ENCODE measurements at places on chromosomes 6 and 20.

DNA sequence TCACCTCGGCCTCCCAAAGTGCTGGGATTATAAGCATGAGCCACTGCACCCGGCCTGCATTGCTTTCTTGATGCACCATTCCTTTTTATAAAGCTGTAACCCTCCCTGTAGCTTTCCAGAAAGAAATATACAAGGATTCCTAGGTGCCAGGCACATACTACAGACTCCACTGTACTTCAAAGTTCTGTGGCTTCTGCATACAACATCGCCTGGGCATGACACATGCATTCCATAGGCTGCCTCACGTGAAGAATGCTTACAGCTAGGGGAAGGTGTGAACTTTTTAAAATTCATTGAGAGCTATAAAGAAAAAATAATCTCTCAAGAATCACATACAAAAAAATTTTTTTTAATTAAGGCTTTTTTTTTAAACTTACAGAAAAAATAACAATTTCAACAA is 50.2 kb downstream of the TRAM2 start:
- DNase-seq: peak; percentile 59

DNA sequence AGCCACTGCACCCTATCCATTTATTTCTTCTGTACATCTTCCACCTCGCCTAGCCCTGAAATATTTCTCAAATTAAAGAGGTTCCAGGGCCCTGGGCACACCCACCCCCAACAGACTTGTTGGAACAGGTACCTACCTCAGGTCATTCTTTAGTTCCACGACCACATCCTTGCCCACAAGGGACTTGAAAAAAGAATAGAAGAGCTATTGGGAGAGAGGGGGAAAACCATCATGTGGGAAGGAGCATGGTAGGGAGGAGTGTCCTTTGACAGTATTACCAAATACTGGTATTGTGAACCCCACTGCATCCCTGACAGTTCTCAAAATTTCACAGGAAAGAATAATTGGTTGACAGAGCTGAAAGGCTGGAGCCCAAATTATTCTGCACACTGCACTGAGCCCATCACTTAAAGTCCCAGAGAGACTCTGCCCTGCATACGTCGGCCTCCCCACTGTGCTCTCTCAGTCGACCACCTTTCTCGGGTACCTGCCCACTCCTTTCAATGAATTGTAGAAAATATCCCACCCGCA is 762 bp downstream of the LSM2 start:
- no peak for DNase-seq

- no peak for DNase-seq
These were observed 2.9 kb downstream of the NRN1 start for GRCh38 chr6:6003621-6004366.

- peak; percentile 91 for DNase-seq
These were observed 6.7 kb downstream of the SNAI1 start for GRCh38 chr20:49989234-49990065.

DNA sequence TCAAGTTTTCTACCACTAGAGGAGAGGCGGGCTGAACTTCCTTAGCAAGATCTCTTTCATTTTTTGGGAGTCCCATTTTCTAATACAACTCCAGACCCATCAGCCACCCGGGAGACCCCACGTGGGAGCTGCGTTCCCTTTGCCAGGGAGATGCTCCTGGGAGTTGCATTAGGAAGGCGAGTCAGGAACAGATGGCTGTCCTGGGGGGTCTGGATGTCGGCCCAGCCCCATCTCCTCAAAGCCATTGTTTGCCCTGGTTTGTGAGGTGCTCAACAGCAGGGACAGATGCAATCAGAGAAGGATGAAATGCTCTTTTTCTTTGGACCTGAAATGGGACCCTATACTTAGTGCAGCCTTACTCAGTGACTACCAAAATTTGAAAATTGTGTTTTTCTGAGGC is 39.4 kb downstream of the CARMIL1 start:
- DNase-seq: no peak

GRCh38 chr6:106729841-106730240 is 100.5 kb downstream of the QRSL1 start:
- DNase-seq: no peak

- DNase-seq: no peak
These were observed 39.1 kb downstream of the COL12A1 start for GRCh38 chr6:75166773-75167172.

GRCh38 chr6:119985952-119986736 is 636.6 kb upstream of the MAN1A1 start:
- peak; percentile 51 for DNase-seq

- DNase-seq: no peak
These were observed 62.3 kb downstream of the RIPOR3 start for GRCh38 chr20:50628853-50629669.

GRCh38 chr20:59955131-59955796 is 3.0 kb upstream of the CDH26 start:
- no peak for DNase-seq

DNA sequence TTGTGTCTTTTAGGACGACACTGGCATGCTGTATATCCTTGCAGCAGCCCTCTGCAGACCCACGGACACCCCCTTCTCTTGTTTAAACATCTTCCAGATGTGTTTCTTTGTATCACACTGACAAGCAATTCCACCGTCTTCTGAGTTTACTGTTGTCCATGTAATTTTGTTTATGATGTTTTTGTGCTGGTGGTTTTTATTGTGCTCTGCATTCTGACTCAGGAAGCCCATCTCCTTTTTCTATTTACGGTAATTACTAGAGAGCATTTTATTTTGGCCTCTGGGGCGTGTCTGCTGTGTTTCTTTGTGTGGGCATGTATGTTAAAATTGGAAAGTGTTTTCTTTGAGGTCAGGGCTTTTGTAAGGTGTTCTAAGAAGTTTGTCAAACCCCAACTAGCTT is 111.9 kb downstream of the JARID2 start:
- DNase-seq: no peak

DNA sequence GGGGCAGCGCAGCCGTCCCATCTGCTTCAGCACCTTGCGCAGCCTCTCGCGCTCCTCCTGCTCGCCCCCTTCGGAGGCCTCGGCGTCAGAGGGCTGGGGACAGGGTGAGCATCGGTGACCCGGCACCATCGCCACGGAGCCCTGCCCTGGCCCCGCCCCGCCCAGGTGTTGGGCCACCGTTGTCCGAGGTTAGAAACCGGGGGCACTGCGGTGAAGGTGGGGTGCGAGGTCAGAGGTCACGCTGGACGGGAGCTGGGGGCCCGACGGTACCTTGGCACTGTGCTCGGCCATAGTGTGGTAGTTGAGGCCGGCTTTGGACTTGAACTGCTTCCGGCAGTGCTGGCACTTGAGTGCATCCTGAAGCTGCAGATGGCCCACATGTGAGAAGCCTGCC is 6.4 kb downstream of the ZNF512B start:
- DNase-seq: no peak

GRCh38 chr6:8530785-8531435 is 95.6 kb upstream of the SLC35B3 start:
- no peak for DNase-seq

DNA sequence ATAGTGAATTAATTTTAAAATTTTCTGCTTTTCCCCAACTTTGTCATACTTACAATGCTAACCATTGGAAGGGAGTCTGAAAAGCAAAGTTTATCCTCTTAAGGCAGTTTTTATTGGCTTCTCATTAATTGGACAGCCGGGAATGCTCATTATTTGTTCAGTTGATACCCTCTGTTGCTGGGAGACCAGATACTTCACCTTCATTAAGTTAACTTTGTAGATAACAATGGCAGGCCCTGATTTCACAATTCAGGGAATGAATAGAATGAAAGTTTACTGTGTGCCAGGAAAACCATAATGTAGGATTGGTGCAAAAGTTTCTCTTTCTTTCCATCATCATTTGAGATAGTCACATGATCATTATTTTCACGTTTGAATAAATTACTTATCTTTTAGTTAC is 49.0 kb downstream of the COL19A1 start:
- no peak for DNase-seq

DNA sequence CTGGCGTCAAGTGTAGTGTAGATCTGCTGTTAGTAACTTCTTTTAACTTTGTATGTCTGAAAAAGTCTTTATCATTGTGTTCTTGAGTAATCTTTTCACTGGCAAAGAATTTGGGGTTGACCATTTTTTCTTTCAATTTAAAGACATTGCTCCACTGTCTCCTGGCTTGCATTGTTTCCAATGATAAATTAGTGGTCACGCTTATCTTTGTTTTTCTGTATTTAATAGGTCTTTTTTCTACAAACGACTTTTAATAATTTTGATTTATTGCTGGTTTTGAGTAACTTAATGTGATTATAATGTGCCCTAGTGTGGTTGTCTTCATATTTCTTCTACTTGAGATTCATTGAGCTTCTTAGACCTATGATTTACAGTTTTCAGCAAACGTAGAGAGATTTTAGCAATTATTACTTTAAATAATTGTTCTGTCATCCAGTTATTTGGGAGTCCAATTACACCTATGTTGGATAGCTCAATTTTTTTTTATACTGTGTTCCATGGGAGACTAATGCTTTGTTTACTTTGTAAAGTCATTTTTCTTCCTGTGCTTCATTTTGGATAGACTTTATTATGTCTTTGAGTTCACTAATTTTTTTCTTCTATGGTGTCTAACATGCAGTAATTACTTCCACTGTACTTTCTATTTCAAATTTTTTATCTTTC is 38.3 kb upstream of the HEY2 start:
- no peak for DNase-seq

DNA sequence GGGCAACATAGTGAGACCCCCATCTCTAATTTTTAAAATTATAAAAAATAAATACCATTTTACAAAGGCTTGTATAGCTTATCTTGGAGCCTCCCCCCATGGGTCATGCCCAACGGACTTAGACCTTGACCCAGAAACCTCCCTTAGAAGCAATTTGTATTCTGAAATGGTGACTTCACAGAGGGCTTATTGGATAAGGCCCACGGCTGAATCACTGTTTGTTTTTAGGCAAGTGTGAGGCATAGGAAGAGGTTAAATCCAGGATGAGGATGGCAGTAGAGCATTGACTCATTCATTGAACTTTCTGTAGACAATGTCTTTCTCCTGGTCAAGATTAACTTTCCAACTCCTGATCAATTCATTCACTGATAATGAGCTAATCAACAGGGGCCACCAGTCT is 6.2 kb upstream of the SNAI1 start:
- peak; percentile 74 for DNase-seq

DNA sequence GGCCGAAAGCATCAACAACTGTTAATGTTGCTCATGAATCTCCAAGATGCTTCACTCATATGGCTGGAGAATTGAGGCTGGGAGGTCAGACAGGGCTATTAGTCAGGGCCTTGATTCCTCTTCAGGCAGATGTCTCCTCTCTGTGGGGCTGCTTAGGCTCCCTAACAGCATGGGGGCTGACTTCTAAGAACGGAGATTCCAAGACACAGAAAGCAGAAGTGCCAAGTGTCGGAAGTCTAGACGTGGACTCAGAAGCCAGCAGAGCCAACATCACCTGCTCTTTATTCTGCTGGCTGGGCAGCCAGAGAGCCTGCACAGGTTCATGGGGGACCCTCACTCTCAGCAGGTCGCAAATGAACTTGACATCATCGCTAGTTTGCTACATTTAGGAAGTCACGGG is 279.8 kb downstream of the CDH26 start:
- DNase-seq: no peak

GRCh38 chr6:40738551-40739193 is 151.5 kb upstream of the LRFN2 start:
- no peak for DNase-seq

DNA sequence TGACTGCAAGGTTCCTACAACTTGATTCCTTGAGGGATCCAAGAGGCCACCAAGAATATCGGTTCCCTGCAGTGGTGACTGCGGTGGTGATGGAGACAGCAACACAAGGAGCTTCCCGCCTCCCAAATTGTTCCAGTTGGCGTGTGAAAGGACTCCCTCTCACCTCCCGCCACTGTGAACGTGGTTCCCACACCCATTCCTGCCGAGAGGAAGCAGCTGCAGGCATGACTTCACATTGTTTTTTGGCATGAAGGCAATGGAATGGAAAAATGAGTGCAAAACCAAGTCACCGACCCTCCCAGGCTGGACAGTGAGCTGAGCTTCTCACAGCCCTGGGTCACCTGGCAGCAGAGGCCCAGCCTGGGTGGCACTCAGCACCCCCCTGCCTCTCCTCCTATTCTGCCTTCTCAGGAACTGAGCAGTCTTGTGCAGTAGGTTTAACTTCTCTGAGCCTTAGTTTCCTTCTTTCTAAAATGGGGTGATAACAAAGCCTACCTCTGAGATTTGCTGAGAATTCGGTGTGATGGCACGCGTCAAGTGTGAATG is 75.0 kb downstream of the CNKSR3 start:
- no peak for DNase-seq

- DNase-seq: peak; percentile 21
These were observed at the start of gene TXNDC5 for GRCh38 chr6:7910654-7911344. Gene TXNDC5, minus strand, starts transcription at chr6:7910788. Its CDS starts 12 bp downstream, at chr6:7910776.

- DNase-seq: peak; percentile 12
These were observed 143.5 kb downstream of the FLRT3 start for GRCh38 chr20:14193885-14194284.

GRCh38 chr20:52313341-52313963 is 121.9 kb upstream of the ZFP64 start:
- DNase-seq: peak; percentile 37

GRCh38 chr6:15483060-15483459 is 179.8 kb downstream of the DTNBP1 start:
- no peak for DNase-seq

DNA sequence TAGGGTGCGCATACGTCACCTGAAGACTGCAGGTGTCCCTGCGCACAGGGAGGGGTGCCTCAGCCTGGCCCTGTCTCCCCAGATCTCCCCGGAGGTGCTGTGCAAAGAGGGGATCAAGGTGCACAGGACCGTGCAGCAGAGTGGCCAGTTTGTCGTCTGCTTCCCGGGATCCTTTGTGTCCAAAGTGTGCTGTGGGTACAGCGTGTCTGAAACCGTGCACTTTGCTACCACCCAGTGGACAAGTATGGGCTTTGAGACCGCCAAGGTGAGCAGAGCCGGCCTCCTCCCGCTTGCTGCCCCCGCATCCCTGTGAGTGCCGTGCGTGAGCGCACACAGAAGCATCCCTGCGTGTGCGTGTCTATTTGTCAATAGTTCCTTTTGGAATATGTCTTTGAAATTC is 150.7 kb downstream of the DTNBP1 start:
- no peak for DNase-seq

GRCh38 chr6:11889572-11889971 is 111.0 kb upstream of the ADTRP start:
- no peak for DNase-seq

- DNase-seq: no peak
These were observed 886 bp upstream of the NFATC2 start for GRCh38 chr20:51543422-51543788.

- no peak for DNase-seq
These were observed 62.7 kb downstream of the FYN start for GRCh38 chr6:111810294-111811131.

GRCh38 chr6:4301871-4302270 is 166.5 kb upstream of the ECI2 start:
- no peak for DNase-seq

- peak; percentile 64 for DNase-seq
These were observed 7.2 kb downstream of the ATP9A start for GRCh38 chr20:51760905-51761546.

- DNase-seq: no peak
These were observed 70.2 kb upstream of the ADGRF1 start for GRCh38 chr6:47112317-47112716.

DNA sequence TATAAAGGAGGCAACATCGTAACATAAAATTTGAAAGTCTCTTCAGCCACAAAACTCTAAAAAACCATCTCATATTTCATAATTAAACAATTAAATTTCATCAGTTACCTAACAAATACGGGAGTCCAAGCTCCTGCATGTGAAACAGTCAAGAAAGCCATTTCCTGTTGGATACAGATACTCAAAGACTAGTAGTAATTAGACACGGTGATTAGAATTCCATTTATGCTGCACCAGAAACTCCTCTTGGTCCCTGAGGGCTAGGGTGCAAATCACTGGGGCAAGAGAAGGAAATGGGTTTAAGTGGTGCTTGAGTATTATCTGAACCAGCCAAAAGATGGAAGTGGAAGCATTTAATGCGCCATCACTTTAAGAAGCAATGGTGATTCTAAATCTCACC is 27.4 kb downstream of the TRAM2 start:
- no peak for DNase-seq

All from HT1080 (cell line).